AG08395 (cell line): ENCODE measurements at places on chromosomes 1 and 21.

DNA sequence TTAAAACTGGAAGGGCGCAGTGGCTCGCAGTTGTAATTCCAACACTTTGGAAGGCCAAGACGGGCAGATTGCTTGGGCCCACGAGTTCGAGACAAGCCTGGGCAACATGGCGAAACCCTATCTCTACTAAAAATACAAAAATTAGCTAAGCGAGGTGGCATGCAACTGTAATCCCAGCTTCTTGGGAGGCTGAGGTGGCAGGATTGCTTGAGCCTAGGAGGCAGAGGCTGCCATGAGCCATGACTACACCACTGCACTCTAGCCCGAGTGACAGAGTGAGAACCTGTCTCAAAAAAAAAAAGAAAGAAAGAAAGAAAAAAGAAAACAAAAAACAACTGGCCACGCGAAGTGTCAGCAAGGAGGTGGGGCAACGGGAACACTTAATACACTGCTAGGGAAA is 6.3 kb downstream of the UBE2G2 start:
- no peak for DNase-seq

- DNase-seq: no peak
These were observed 9.5 kb upstream of the DEPDC1 start for GRCh38 chr1:68506386-68506785.

DNA sequence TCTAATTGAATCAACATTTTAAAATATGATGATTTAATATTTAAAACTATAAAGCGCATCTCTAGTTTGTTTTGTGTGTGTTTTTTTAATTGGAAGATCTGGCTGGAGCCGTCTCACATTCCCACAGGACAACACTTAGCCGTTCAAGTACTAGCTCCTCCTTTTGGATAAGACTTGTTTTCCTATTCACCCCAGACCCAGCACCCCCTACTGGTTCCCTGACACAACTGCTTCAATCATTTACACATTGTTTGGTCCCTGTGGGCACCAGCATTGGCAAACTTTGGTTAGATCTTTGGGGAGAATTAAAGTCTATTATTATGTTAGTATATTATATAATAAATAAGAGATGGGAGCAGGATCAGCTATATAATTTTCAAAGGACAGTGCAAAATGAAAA is 34.5 kb downstream of the TYW3 start:
- DNase-seq: peak; percentile 5

- DNase-seq: no peak
These were observed 19.6 kb downstream of the IPP start for GRCh38 chr1:45730780-45731319.

- DNase-seq: no peak
These were observed 40.5 kb upstream of the GALNT2 start for GRCh38 chr1:230026572-230026971.

- DNase-seq: peak; percentile 63
These were observed 36.0 kb upstream of the DISC1 start for GRCh38 chr1:231590453-231591198.

DNA sequence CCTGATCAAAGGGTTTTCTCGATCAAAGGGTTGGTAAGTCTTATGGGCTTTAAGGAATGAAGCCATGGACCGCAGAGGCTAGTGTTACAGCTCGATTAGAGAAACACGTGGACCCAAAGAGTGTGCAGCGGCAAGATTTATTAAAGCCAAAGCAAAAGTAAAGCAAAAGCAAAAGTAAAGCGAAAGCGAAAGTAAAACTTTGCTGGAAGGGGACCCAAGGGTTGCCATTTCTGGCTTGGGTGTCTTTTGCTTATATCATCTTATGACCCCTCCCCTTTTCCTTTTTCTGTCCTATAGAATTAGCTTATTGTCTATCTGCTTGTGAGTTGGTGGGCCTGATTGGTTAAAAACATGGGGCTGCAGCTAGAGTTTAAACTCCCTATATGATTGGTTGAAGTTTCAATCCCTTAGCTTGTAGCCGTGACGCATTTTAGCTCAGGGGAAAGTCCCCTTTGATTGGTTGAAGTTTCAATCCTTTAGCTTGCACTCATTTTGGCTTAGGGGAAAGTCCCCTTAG is 957.0 kb downstream of the AMY1C start:
- peak; percentile 2 for DNase-seq

DNA sequence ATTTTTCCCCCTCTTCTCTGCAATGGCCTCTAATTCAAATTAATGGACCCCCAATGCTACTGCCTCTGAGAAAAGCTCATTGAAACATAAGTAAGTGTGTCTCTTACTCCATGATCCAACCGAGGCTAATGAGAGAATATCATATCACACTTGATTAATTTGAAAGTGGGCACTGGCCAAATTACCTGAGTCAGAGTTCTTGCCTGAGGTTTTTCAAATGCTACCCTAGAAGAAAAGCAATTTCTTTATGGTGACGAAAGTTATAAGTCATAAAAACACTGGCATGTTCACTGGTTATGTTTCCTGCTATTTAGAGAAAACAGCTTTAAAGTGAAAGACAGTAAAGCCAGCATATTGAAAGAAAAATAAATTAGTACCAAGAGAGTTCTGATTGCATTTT is 368.8 kb upstream of the TMPRSS15 start:
- DNase-seq: no peak
